Aortic smooth muscle cell (primary cell): ENCODE measurements at places on chromosomes 6 and 20. TPM values are rescaled to one million over a fixed set of nuclear protein-coding genes. Genes with fewer than 3 reads are reported as not detected.

Gene HSPA1B
- total RNA-seq, result 158 and 185 TPM in 2 replicates

Gene PAK5
- not detected in 2 replicates for total RNA-seq

Gene TBC1D22B
- 3.3 and 4.0 TPM in 2 replicates for total RNA-seq

Gene CST3
- 173 and 310 TPM in 2 replicates for total RNA-seq

Gene VNN1
- 0.19 and 0.26 TPM in 2 replicates for total RNA-seq

Gene SYNDIG1
- 3.2 and 5.1 TPM in 2 replicates for total RNA-seq

Gene CALHM5
- 11.0 and 11.8 TPM in 2 replicates for total RNA-seq

Gene CGA
- total RNA-seq, result not detected in 2 replicates

Gene GNAS
- total RNA-seq, result 400 and 636 TPM in 2 replicates

Gene WFDC10B
- total RNA-seq, result not detected in 2 replicates

Gene PLCB4
- total RNA-seq, result 0.79 and 3.0 TPM in 2 replicates
